ENCODE measurements at places on chromosomes 11 and 22. TPM values are rescaled to one million over a fixed set of nuclear protein-coding genes. Genes with fewer than 3 reads are reported as not detected.

Gene SLC17A6
- total RNA-seq, result not detected

Gene KRTAP5-11
- total RNA-seq, result not detected

Gene SAA1
- total RNA-seq, result not detected

Gene TRPM5
- total RNA-seq, result not detected

Gene RIMBP3B
- 0.14 TPM for total RNA-seq

Gene TNNI2
- total RNA-seq, result not detected

Gene DUSP8
- total RNA-seq, result under 0.01 TPM

Gene SULT4A1
- 0.09 TPM for total RNA-seq

Gene CLCF1
- 3.4 TPM for total RNA-seq

Gene C11orf42
- not detected for total RNA-seq

Gene F2
- total RNA-seq, result 0.18 TPM

Gene TEX12
- 0.28 TPM for total RNA-seq

Gene VPREB3
- total RNA-seq, result not detected
